CD4-positive, alpha-beta memory T cell (primary cell): ENCODE measurements at places on chromosomes 7 and 10.

GRCh38 chr7:28269700-28270361 is 89.2 kb upstream of the JAZF1 start:
- DNase-seq, result no peak

GRCh38 chr10:61822096-61822495 is 79.4 kb upstream of the ARID5B start:
- no peak for DNase-seq

- DNase-seq, result peak; percentile 36
Measured at GRCh38 chr10:14409247-14409646, 78.5 kb upstream of the FRMD4A start.

DNA sequence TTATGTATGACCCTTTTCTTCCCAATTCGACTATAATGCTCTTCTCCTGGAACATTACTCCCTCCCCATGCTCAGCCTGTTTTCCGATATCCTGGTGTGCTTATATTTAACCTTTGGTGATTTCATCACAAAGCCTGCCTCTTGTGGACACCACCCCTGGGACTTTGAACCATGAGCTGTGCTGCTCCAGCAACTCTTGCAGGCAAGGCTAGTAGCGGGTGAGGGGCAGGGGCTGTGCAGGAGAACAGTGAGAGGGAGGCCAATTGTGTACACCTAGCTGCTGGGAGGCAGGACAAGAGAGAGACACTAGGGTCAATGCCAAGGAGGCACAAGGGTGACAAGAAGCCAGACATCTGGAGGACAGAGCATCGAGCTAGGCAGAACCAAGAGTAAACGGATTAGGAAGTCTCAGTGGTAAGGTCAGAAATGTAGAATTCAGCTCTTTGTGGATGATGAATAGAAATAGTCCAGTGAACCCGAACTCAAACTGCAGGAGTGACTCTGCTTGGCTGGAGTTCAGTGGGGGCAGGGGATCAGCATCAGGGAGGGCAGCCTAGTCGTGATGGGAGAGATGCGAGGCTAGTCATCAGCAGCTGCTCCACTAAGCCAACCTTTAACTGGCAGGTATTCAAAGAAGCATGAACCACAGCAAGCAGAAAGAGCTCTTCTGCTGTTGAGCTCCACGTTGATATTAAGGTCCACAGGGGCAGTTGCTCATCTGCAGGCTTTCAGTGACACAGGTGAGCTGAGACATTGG is 31.0 kb upstream of the MKI67 start:
- DNase-seq, result no peak

GRCh38 chr7:117950601-117951260 is 77.5 kb upstream of the CTTNBP2 start:
- no peak for DNase-seq
